Esophagus (tissue), 2 donors: ENCODE measurements at places on chromosomes 4 and X. TPM values are rescaled to one million over a fixed set of nuclear protein-coding genes. Genes with fewer than 3 reads are reported as not detected.

The BEX5 gene
- 1.0 TPM for polyA plus RNA-seq

The CPZ gene
- polyA plus RNA-seq, result 7.2 TPM

The RNF128 gene
- 3.3 TPM for polyA plus RNA-seq

The CT45A9 gene
- polyA plus RNA-seq, result not detected

The MBTPS2 gene
- polyA plus RNA-seq, result 2.5 TPM

The PDCL2 gene
- polyA plus RNA-seq, result 0.39 TPM

The CYBB gene
- polyA plus RNA-seq, result 0.67 TPM

The ARMCX6 gene
- polyA plus RNA-seq, result 27.3 TPM

The PFKFB1 gene
- polyA plus RNA-seq, result 0.11 TPM

The SPARCL1 gene
- 21.5 TPM for polyA plus RNA-seq

The CT45A1 gene
- polyA plus RNA-seq, result not detected

The PLK4 gene
- 6.1 TPM for polyA plus RNA-seq

The MAP7D3 gene
- polyA plus RNA-seq, result 2.6 TPM

The GRPR gene
- polyA plus RNA-seq, result 0.08 TPM

The SATL1 gene
- not detected for polyA plus RNA-seq

The CAPN6 gene
- polyA plus RNA-seq, result 1.3 TPM

The FGF13 gene
- polyA plus RNA-seq, result 0.49 TPM

The FABP2 gene
- polyA plus RNA-seq, result not detected

The PNMA6A gene
- polyA plus RNA-seq, result 0.15 TPM

The METTL14 gene
- polyA plus RNA-seq, result 4.3 TPM
